Activated naive CD8-positive, alpha-beta T cell treated with anti-CD3 and anti-CD28 coated beads, Interleukin-2, amount 50 U/mL, for 16 hours (primary cell): ENCODE measurements at places on chromosomes 5 and 9.
A peak's percentile ranks its signal among the peaks of the same experiment; 100 is the strongest.

DNA sequence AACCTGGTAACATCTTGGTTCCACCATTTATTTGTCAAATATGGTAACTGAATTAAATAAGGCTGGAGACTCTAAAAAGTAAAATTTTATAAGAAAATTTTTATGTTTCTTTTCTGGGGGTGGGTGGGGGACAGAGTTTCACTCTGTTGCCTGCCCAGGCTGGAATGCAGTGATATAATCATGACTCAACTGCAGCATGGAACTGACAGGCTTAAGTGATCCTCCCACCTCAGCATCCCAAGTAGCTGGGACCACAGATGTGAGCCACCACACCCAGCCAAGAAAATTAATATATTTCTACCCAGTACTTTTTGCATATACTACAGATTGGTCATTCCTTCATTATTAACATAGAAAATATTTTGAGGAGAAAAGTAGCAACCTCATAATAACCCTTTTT lies 216.9 kb downstream of the DEPDC1B start:
- no peak for DNase-seq

DNA sequence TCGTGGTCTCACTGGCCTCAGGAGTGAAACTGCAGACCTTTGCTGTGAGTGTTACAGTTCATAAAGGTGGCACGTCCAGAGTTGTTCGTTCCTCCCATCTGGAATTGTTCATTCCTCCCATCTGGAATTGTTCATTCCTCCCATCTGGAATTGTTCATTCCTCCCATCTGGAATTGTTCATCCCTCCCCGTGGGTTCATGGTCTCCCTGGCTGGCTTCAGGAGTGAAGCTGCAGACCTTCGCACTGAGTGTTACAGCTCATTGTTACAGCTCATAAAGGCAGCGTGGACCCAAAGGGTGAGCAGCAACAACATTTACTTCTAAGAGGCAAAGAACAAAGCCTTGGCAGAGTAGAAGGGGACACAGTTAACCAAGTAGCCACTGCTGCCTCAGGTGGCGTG lies 69.1 kb downstream of the GCNT1 start:
- no peak for DNase-seq

GRCh38 chr5:138911441-138911840 lies 36.3 kb upstream of the LRRTM2 start:
- DNase-seq = no peak

- no peak for DNase-seq
These were observed 149.7 kb downstream of the ESM1 start for GRCh38 chr5:54835647-54836046.

GRCh38 chr5:171825051-171825450 lies 39.4 kb downstream of the SMIM23 start:
- no peak for DNase-seq

DNA sequence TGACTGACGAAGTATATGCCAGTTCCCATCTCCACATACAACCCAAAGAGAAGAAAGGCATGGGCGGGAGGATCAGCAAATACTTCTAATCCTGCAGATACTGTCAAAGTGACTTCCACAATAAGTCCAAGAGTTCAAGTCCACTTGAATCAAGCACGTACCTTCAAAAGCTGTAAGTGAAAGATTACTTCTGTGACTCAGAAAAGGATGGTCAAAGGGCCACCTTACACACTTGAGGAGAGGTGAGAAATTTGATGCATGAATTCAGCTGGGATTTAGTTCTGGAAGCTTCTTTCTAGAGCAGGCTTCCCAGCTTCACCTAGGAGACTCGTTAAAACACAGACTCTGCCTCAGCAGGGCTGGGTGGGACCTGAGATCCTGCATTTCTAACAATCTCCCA lies 357.5 kb downstream of the GLIS3 start:
- no peak for DNase-seq

GRCh38 chr5:112636751-112637150 lies 100.9 kb upstream of the APC start:
- DNase-seq = no peak

DNA sequence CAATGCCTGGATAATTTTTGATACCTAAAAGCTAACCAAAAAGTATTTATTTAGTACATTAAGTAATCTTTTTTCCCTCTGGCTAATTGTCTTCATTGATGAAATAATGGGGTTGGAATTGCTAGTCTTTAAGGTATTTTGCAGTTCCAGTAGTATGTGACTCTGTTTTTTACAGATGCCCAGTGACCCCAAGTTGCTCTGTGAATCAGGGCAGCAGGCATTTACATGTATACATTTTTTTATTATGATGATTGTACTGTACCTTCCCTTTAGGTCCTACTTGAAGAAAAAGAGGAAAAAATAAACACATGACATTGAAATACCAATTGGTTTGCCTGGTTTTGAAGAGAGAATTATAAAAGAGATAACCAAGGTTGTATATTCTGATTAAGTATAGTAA lies 385.5 kb downstream of the ADGRV1 start:
- no peak for DNase-seq

DNA sequence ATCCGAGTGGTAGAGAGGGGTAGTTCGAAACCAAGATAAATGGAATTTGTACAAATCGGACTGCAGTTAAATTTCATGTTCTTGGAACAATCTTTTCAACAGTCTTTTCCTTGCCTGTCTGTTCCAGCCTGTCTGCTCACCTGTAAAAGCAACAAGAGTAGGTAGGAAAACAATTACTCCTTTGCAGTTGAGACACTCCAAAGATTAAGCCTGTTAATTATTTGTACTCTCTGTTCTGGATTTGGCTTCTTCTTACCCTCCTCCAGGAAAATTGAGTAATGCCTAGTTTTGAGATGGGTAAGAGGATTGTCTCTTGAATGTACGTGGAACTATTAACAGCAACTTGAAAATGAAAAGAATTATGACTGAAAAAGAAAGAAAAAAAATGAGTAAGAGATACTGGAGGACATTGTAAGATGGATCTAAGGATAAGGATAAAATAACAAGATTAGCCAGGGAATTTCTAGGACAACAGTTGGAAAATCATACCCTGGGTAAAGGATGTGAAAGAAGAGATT lies 24.3 kb downstream of the SPAAR start:
- DNase-seq = no peak

DNA sequence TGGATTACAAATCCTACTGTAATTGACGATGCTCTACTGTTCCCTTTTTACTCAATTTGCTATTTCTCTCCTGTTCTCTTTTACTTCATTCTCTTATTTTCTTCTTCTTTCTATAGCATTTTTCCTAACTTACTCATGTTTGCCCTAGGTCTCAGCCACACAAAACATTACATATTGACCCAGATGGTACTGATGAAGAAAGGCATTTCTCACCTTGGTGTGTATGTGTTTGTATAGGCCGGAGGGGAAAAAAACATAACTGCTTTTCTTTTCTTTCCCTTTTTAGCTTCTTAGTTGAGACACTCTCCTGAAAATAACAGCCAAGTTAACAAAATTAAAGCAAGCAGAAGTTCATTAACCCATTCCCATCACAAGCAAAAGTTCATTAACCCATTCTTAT lies 1019.8 kb upstream of the CDH18 start:
- no peak for DNase-seq

DNA sequence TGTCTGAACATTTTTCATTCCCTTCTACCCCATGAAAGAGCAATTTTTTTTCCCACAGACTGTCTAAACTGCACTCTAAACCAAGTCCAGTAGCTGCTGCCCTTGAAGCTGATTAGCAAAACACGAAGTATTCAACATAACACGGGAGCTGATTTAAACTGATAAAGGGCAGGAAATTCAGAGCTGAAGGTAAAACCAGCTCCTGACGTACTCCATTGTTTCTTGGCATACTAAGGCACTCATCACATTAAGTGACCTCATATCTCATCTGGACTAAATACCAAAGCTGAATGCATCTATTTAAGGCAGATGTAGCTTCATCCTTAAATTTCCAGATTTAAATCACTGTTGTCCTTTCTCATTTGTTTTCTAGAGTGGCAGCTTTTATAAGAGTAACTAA lies 12.0 kb downstream of the GDF9 start:
- no peak for DNase-seq

DNA sequence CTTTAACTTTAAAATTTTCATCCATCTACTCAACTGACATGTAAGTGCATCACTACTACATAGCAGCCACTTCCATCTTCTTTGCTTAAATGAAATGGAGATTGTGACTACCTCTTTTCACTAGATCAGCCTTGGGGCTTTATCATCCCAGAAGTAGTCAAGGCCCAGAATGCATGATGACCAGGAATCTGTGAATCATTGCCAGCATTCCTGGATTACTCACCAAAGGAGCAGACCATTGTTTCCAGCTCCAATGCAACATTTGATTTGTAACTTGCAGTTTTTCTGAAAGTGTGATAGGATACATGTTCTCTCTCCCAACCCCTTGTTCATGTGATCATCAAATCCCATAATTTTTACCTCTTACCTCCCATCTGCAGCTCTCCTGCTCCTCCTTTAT lies 65.1 kb downstream of the PLPPR1 start:
- no peak for DNase-seq

- no peak for DNase-seq
These were observed 321.9 kb downstream of the CDK5RAP2 start for GRCh38 chr9:120258096-120258495.

GRCh38 chr9:18805386-18805785 lies 227.6 kb downstream of the SAXO1 start:
- no peak for DNase-seq

DNA sequence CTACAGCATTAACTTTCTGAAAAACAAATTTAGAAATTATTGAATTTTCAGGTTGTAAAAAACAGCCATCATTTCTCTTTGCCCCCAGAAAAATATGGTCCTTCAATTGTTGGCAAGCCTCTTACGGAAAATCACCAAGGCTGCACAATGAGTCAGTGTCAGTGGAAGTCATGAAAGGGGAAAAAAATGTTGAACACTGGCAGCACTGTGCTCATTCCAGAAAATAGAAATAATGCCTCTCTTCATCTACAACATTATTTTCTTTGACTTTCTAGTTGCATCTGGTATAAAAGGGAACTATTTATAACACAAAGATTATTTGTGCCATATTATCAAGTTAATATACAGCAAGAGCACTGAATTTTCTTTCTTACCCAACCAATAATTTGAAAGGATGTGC lies 26.7 kb upstream of the STK32A start:
- DNase-seq = no peak

DNA sequence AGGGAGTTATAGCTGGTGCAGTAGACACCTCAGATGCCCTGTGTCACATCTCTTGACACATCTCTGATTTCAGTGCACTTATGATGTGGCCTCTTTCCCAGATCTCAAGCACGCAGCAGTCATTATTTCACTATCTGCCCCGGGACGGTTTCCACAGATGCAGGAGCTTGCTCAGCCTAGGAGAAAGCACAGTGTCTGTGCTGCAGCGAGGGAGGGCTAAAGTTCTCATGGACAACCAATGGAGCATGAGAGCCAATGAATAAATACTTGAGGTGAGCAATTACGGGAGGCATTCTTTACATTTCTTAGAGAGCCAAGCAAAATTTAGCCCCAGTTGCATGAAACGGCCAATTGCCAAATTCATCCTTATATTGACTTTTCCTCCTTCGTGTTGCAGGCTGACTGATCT lies 7.4 kb upstream of the MOB3B start:
- no peak for DNase-seq

- DNase-seq = peak; percentile 9
These were observed 84.4 kb upstream of the SPIN1 start for GRCh38 chr9:88303721-88304451.

DNA sequence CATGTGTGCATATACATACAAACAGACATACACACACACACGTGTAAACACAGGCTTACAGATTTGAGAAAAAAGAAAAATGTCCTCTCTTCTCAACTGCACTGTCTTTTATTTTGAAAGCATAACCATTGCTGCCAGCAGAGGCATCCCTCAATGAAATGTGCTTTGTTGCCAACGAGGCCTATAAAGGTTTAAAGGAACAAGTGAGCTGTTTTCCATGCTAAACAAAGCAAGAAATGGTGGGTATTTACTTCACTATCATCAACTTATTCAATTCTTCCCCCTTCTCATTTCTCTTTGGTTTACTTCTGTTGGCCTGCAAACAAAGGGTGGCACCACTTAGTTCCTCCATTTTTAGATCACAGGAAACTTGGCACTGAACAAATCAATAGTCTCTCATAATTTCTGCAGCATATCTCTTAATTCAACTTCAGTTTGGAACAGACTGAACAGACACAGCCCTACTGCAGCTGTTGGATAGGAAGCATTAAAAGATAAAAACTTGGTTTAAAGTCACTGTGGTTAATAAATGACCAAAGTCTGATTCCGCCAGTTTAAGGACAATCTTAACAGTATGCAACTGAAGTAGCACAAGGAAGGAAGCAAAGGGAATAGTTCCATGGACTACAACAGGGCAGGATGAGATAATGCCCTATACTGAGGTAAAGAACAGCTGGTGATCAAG lies 21.7 kb downstream of the TTC33 start:
- DNase-seq = no peak

DNA sequence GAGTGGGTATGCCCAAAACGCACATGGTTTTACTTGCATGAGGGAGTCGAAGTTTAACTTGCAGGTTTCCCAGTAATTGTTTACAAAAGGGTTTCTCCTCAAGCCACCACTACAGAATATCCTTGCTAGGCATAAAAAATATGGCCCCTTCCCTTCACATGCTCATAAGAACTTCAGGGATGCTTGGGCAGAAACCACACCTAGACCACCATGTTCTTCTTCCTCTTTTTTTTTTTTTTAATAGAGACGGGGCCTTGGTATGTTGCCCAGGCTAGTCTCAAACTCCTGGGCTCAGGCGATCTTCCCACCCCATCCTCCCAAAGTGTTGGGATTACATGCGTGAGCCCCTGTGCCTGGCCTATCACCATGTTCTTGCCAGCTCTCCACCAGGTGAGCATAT lies 18.6 kb upstream of the PLIN2 start:
- DNase-seq = no peak

GRCh38 chr5:136073714-136074529 lies 45.1 kb downstream of the TGFBI start:
- DNase-seq = no peak

DNA sequence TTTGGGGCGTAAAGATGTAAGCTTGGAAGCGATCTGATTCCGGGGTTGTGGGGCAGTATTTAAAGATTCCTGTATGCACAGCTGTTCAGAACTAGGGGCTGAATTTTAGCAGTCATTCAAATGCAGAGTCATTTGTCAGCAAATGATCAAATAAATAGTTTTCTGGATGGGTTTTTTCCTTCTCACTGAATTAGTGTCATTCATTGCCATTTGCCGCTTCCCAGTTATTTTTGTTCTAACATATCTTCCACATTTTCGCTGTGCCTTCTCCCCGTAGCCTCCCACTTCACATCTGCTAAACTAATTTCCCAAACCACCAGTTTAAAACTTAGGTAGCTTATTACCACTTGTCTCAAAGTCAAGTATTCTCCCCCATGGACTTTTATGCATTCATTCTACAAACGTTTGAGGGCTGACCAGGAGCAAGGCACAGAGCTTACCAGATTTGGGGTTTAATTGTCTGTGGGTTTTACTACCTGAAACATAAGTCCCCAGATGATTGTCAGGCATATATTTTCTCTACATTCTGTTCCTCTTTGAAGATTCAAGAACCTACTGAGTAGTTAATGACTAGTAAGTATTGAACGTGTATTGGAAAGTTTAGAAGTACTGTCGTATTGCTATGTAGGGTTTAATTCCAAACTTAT lies 41.3 kb upstream of the CKMT2 start:
- no peak for DNase-seq

GRCh38 chr9:126805554-126806262 lies 868 bp downstream of the ZBTB43 start:
- peak; percentile 51 for DNase-seq

GRCh38 chr5:5588386-5588785 lies 165.9 kb downstream of the ICE1 start:
- no peak for DNase-seq
